ENCODE measurements at places on chromosomes 11 and 22.

DNA sequence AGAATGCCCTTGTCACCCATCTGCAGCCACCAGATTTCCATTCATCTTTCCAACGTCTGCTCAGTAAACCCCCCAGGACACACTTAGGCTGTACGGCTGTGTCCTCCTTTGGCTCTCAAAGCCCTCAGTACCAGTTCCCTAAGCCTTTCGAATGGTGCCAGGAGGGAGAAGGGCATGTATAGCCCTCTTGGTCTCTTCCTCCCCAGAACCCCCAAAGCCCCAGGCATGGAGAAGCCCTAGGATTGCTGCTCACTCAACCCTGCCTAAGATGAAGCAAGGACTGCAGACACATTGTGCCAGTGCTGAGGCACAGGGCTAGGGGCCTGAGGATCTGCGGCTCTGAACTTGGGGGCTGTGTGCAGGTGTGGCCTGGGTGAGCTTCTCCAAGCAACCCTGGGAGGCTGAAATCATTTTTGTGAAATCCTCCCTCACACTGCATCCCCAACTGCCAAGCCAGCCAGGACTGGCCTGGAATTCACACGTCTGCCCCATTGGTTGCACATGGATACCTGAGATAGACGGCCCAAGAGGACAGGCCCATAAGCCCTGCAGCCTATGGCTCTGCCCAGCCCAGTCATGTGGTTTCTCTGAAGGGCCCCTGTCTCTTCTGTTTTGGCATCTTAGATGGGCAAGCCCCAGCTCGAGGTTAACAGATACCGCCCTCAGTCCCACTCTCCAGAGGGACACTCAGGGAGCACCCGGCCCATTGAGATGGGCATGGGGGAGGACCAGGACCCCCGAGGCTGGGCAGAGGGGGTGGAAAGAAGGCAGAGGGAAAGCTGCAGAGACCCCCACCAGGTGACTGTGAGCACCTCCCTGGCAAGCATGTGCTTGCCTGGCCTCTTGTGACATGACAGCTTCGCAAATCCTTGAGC lies 34.0 kb downstream of the KCNQ1OT1 start:
- no peak for DNase-seq

GRCh38 chr11:12411806-12412727 lies 34.7 kb downstream of the PARVA start:
- no peak for DNase-seq

- no peak for DNase-seq
These were observed 402.4 kb upstream of the LRRC4C start for GRCh38 chr11:41861838-41862237.

- no peak for DNase-seq
These were observed 1113.4 kb downstream of the BRD1 start for GRCh38 chr22:48714231-48714630.

- DNase-seq: no peak
These were observed 188.4 kb upstream of the API5 start for GRCh38 chr11:43123443-43123842.
